ENCODE measurements at places on chromosomes 2 and 18. TPM values are rescaled to one million over a fixed set of nuclear protein-coding genes. Genes with fewer than 3 reads are reported as not detected.

The CCL20 gene
- not detected for total RNA-seq

The PROM2 gene
- total RNA-seq: 0.82 TPM

The TMEM169 gene
- 23.2 TPM for total RNA-seq

The PKP4 gene
- 103 TPM for total RNA-seq

The PSMA8 gene
- not detected for total RNA-seq

The PPIL3 gene
- total RNA-seq: 46.5 TPM

The ZAP70 gene
- 0.82 TPM for total RNA-seq

The ITSN2 gene
- 25.3 TPM for total RNA-seq

The OTX1 gene
- 0.82 TPM for total RNA-seq

The SULT1C2 gene
- total RNA-seq: 0.41 TPM

The WBP1 gene
- 24.9 TPM for total RNA-seq

The IL36G gene
- total RNA-seq: under 0.01 TPM

The KCTD1 gene
- 29.8 TPM for total RNA-seq

The TACR1 gene
- 1.2 TPM for total RNA-seq

The OSBPL6 gene
- total RNA-seq: 11.4 TPM

The NYAP2 gene
- total RNA-seq: 14.3 TPM

The POTEJ gene
- not detected for total RNA-seq

The TTC27 gene
- total RNA-seq: 28.5 TPM

The RAB10 gene
- 152 TPM for total RNA-seq

The BOLL gene
- not detected for total RNA-seq

The HSBP1L1 gene
- total RNA-seq: 0.82 TPM

The ARL4C gene
- total RNA-seq: 41.2 TPM

The TM4SF20 gene
- total RNA-seq: not detected

The CRACDL gene
- 2.0 TPM for total RNA-seq

The TNFAIP6 gene
- total RNA-seq: 0.41 TPM

The ZBTB7C gene
- 1.6 TPM for total RNA-seq

The RAMP1 gene
- total RNA-seq: 6.9 TPM

The LNPK gene
- total RNA-seq: 62.8 TPM

The EFEMP1 gene
- 7.3 TPM for total RNA-seq

The RGPD4 gene
- total RNA-seq: not detected

Measured in frontal cortex (tissue), 4 donors.